Spinal cord (tissue), 10 donors: ENCODE measurements at places on chromosomes 3 and 15. TPM values are rescaled to one million over a fixed set of nuclear protein-coding genes. Genes with fewer than 3 reads are reported as not detected.

- no peak for DNase-seq
Measured at GRCh38 chr3:101720851-101721840, 3.3 kb upstream of the CEP97 start.

DNA sequence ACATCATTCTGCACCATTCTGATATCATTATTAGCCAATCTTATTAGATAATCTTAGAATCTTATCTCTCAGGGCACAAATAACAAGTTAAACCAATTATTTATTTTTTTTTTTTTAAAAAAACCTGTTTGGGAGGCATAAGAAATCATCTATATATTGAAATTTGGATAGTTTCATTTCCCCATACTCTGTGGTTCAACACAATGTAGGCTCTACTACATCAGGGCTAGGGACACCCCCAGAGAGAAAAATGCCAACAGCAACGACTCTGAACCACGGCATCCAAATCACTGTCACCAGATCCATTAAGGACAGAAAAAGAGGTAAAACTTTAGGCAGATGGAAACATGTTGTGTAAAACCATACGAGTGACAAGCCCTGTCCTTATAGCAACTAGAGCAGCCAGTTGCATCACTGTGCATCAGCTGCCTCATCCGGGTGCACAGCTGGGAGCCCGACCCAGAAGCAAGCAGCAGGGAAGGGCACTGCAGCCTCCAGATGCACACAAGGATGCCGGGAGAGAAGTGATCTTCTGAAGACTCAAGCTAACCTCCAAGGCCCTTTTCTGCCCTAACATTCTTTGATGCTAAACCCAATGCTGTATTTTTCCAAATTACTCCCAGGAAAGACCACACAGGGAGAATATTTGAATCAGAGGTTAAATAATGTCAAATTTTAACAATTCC lies 381.1 kb downstream of the CTNNB1 start:
- DNase-seq: no peak

DNA sequence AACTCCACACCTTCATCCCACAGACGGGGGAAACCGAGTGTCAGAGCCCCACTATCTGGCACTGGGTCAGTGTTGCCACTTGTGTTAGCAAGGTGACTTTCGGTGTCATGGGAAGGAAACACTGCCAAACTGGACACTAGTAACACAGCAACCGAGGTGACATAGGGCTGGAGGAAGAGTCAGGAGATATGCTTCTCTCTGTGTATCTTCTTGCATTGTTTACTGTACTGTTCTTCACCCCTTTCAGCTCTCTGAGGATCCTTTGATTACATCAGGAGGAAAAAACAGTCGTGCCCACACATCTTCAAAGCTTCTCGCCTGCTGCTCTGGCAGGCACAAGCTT lies 109.4 kb upstream of the RAD18 start:
- no peak for DNase-seq

GRCh38 chr3:54510506-54510905 lies 388.2 kb downstream of the CACNA2D3 start:
- no peak for DNase-seq

GRCh38 chr15:37057831-37058230 lies 42.5 kb downstream of the MEIS2 start:
- DNase-seq: no peak

GRCh38 chr3:152205097-152205593 lies 63.6 kb upstream of the MBNL1 start:
- no peak for DNase-seq

GRCh38 chr15:96893159-96893906 lies 562.8 kb downstream of the NR2F2 start:
- peak; percentile 10 for DNase-seq

- no peak for DNase-seq
Measured at GRCh38 chr3:197728487-197728886, 8.2 kb downstream of the RUBCN start.

- DNase-seq: no peak
Measured at GRCh38 chr3:50714946-50715345, 40.2 kb downstream of the DOCK3 start.

GRCh38 chr15:38130205-38130567 lies 122.5 kb upstream of the SPRED1 start:
- DNase-seq: no peak

DNA sequence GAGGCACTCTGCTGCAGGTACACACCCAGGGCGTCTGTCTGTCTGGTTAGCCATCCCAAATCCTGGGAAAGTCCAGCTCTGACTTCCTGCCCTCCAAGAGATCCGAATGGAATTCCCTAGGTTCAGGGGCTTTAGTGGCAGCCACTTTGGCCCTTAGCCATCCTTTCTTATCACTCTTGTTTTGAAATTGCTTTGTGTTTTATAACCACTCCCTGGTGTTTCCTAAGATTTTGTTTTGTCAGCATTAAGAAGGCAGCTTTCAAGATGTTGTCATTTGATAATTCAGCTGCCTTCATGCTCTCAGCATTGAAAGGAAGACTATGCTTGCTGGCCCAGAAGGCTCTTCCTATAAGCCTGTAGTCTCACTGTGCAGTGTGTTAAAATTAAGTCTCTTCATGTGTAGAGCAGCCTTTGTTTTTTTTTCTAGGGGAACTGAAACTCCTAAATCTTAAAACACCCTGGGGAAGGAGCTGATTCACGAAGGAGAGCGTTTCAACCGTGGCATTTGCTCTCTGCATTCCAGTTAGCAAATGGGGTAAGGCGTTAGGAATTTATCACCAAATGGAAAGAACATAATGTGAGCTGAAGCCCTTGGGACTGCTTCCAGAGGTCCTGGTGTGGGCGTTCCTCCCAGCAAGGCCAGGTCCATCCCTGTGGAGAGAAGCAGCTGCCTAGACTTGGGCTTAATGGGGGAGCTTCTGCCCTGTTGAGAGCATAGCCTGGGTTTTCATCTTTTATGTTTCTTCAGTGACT lies 14.2 kb upstream of the CLEC3B start:
- DNase-seq: no peak

DNA sequence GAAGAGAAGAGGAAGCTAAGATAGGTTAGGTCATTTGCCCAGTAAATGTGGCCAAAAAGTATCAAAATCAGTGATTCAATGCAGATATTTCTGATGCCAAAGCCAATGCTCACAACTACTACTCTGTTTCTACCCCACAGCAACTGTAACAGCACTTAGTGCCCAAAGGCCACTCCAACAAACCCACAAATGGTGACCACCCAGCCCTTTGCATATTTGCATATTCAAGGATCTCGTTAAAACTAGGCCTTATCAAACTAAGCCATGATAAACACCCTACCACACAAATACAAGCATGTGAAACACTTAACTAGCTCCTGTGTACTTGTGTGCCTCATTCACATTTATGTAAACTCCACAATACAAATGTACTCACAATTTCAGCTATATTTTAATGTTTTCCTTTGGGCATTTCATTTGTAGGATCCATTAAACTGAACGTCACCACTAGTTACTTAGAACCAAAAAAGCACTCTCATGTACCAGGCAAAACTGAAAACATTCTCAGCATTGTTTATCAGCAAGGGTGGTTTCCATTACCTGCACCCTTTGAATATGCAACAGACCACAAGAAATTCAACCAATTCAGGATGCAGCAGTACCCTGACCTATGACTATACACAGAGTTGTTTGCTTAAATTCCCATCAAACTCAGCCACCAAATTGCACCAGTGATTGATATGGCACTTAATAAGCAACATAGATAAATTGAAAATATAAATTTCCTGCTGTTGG lies 111.2 kb upstream of the STT3B start:
- no peak for DNase-seq

- no peak for DNase-seq
Measured at GRCh38 chr15:31236184-31237042, 90.2 kb upstream of the KLF13 start.

DNA sequence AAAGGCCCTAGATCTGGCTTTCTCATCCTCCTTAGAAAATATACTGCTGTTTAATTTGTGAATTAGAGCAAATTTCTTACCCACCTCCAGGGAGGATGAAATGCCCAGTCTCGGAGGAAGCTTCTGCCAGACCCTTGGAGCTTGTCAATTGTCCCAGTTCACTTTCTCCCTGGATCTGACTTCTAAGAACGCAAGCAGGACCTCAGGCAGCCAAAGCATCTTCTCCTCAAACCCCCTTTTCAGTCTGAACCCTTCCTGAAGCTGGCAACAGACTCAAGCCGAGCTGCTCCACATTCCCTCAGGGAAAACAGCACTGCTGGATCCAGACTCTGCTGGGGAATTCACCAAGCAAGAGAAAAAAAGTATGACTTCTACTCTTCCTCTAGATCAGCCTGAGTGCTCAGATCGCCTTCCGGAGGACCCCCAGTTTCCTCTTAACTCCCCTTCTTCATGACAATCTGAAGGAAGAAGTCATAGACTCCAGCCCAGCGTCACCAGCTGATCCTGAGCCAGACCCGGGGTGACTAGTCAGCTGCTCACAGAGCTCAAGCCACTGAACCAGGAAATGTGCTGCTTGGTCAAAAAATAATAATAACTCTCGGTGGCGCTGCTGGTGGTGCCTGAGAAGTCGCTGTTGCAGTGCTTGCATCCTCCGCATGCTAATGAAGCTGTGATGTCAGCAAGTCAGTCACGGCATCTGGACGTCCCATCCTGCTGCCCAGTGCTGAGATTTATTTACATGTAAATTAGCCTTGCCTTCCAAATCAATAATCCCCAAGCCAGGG lies at the start of gene PRICKLE2:
Gene PRICKLE2, minus strand, starts transcription at position 641 of the 785 bp plus-strand sequence. CDS start 26,539 bp downstream, outside the sequence.
- DNase-seq: peak; percentile 72

GRCh38 chr3:63047068-63047467 lies 171.9 kb upstream of the CADPS start:
- DNase-seq: no peak

DNA sequence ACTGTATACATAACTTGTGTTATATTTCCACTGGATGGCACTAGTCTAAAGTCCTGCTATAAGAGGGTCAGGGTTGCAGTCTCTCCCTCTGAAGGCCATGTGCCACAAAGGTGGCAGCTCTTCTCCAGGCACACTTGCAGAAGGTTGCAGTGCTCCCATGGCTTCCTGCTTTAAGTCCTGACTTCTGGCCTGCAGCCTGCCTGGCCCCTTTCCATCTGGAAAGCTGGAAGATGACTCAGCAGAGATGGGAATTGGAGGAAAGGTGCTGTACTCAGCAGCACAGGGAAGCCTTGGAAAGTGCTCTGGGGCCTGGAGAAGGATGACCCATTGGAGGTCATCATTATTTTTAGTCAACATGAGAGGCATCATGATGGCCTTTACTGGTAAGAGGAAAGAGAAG lies 40.9 kb upstream of the MRPL3 start:
- no peak for DNase-seq

DNA sequence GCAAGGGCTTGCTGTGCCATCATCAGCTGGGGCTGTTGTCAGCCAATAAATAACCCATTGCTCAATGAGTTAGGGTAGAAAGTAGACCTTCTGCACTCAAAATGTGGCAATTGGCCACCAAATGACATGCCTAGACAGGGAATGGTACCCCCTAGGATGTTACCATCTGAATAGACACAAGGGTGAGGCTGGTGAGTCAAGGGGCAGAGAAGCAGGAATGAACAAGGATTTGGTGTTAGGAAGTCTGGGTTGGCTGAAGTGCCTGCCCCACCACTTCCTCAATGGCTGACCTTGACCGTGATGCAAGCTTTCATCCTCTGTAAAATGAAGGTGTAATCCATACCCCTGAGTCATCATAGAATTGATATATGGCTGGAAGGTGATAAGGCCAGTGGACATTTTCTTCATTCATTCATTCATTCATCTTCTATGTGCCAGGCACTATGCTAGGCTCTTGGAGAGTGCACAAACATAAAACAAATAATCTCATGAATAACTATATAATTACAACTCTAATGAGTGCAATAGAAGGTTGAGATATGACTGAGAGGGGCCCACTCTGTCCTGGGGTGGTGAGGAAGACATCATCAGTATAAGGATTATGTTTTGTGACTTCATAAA lies 4.4 kb upstream of the CA12 start:
- DNase-seq: no peak

- no peak for DNase-seq
Measured at GRCh38 chr3:78785004-78785403, 982.8 kb downstream of the ROBO1 start.

DNA sequence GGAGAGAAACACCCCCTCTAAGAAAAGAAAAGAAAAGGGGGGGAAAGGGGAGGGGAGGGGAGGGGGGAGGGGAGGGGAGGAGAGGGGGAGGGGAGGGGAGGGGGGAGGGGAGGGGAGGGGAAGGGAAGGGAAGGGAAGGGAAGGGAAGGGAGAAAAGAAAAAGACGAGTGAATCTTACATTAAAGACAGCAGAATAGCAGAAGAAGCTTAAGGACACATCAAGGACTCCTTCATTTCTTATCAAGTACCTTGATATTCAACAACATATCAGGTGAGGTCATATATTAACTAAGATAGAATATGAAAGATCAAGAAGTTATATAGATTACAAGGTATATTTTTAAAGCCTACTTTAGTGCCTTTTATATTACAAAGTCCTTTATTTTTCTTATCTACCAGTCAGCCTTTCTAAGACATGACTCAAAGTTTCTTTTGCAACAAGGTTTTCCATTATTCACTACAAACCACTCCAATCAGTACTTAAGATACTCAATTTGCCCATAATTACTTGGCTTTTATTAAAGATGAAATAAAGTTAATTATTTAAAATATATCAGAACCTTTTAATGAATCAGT lies 17.7 kb upstream of the AADAC start:
- no peak for DNase-seq

GRCh38 chr3:45604999-45605398 lies 10.4 kb downstream of the LIMD1 start:
- no peak for DNase-seq

- DNase-seq: no peak
Measured at GRCh38 chr3:131033480-131034080, 6.9 kb downstream of the NEK11 start.

DNA sequence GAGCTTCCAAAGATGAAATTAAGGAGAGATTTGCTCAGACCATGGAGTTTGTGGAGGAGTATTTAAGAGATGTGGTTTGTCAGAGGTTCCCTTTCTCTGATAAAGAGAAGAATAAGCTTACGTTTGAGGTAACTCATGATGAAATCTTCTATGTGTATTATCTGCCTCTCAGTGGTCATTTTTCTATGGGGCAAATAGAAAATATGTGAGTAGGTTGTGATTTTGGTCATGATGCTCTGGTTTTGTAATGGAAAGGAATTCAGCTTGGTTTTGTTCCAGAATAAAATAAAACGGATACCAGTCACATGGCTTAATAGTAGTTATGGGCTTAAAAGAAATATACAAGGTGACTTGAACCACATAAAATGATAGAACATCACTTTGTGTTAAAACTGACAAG lies 181.1 kb downstream of the ITPR1 start:
- no peak for DNase-seq

Gene FOXB1
- 2.0 TPM for total RNA-seq

Gene CHDH
- 4.9 TPM for total RNA-seq

Gene UBE2Q2
- 46.6 TPM for total RNA-seq

Gene CHRNB4
- total RNA-seq: 1.4 TPM

Gene SERINC4
- total RNA-seq: 0.72 TPM

Gene CTNNB1
- total RNA-seq: 824 TPM

Gene CLDN11
- 413 TPM for total RNA-seq
